Esophagus squamous epithelium (tissue), 5 donors: ENCODE measurements at places on chromosomes 2 and 18.

DNA sequence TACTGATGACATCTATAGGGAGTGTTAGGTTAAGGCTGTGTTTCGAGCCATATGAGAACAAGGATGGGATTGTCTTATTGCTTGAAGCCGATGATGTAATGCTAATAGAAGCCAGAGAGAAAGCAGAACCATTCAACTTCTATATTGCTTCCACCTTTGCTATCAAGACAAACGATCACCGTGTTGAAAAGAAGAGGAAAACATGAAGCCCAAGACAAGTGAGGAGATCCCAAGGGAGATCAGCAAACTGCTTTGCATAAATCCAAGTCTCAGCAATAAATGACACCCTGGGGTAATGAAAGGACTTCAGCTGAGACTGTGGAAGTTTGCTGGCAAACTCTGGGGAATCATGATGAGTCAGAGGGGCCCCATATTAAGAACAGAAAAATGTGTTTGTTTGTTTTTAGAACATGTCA lies 206.2 kb downstream of the NCKAP5 start:
- DNase-seq: no peak

- DNase-seq: no peak
These were observed 12.0 kb downstream of the CATIP start for GRCh38 chr2:218368621-218369153.

GRCh38 chr2:222861411-222862105 lies 722 bp downstream of the ACSL3 start:
- no peak for DNase-seq

- no peak for DNase-seq
These were observed 217.3 kb downstream of the SEPTIN10 start for GRCh38 chr2:109396202-109397180.

GRCh38 chr2:239302083-239302807 lies 98.6 kb downstream of the HDAC4 start:
- no peak for DNase-seq

DNA sequence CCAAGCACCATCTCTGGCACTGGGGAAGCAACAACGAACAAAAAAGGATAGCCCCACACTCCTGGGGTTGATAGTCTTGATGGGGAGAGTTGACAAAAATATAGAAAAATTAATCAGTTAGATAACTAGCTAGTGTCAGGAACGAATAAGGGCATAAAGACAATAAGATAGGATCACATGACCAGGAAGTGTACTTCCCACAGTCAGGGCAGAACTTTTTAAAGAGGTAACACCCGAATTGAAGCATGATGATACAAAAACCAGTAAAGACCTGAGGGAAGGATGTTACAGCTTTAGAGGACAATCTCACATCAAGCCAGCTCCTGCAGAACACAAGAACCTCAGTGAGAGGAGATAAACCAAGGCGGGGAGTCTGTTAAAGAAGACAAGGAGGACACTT lies 295.4 kb upstream of the CRIM1 start:
- no peak for DNase-seq

DNA sequence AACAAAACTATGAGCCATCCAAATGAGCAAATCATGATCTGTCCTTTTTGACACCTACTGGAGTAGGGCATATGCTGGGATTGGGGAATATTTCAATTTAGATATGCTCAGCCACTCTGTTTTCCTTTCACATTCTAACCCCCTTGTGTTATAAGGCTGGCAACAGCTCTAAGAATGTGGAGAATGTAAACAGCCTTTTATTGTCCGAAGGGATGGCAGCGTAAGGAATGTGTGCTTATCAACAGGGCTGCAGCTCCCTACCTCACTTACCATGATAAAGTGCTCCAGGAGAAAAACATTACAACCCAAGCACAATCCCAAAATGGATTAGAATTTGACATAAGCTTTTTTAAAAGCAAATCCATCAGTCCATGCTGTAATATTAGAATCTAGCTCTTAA lies 2.2 kb downstream of the NXPH2 start:
- DNase-seq: no peak

- DNase-seq: no peak
These were observed 83.4 kb upstream of the SNTG2 start for GRCh38 chr2:867296-867695.

DNA sequence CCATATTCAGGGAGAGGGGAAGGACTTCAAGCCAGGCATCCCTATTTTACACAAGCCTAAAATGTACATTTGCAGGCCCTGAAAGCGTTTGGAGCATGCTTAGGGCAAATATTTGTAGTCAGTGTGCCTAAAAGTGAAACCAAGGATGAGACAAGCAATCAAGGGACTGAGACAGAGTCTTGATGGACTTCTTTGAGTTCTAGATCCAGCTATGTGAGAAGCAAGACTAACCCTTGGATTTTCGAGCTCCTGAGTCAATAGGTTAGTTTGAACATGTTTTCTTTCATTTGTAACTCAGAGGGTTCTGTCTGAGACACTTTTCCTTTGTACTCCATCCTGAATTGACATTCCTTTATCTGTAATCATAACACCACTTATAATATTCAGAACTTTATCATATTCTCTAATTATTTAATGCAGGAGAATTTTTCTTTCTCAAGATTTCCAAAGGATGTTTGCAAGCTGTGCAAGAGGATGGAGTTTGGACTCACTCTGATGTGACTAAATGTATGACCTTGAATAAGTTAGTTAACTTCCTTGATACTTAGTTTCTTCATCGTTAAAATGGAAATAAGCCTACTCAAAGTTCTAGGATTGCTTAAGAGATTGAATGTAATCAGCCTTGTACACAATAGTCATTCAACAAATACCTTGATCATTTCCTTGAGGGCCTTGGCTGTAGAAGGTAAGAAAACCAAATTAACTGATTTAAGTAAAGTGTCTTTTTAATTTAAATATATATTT lies 1237.8 kb upstream of the ZEB2 start:
- DNase-seq: no peak

- DNase-seq: no peak
These were observed at the start of gene GALNT5 for GRCh38 chr2:157257312-157258252. Gene GALNT5, plus strand, starts transcription at chr2:157257705. Its CDS starts 378 bp downstream, at chr2:157258083.

- DNase-seq: no peak
These were observed 557.9 kb downstream of the TNS1 start for GRCh38 chr2:217444932-217445331.

DNA sequence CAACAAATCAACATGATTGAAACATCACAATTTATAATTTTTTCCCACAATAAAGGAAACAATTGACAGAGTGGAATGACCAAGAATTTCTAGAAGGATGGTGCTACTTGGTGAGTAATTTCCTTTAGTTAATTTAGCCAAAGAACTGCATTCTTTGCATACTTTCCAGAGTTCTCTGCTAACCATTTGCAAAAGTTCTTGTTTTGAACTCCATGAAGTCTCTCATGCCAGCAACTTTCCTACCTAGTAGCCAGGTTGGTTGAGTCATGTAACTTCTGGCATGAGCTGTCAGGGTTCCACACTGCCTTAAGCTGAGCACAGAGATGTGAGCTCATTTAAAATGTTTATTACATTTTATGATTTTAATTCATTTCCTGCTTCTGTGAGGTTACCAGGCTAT lies 539.6 kb downstream of the PID1 start:
- no peak for DNase-seq

DNA sequence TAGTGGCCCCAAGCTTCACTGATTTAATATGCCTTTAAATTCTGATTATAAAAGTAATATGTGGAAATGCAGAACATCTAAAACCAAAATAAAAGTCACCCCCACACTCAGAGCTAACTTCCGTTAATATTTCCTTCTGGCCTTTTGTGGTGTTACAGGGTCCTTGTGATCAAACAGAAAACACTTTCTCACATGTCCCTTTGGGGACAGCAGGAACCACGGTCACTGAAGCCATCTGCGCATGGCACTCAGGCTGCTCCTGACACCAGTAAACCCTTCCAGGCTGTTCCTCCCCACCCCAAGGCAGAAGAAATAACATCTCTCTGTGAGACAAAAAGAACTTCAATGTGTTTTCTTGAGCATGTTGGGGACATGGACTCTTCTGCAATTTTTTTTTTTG lies 25.1 kb upstream of the GPR17 start:
- no peak for DNase-seq

GRCh38 chr2:165253178-165253577 lies 14.0 kb downstream of the SCN2A start:
- DNase-seq: no peak

DNA sequence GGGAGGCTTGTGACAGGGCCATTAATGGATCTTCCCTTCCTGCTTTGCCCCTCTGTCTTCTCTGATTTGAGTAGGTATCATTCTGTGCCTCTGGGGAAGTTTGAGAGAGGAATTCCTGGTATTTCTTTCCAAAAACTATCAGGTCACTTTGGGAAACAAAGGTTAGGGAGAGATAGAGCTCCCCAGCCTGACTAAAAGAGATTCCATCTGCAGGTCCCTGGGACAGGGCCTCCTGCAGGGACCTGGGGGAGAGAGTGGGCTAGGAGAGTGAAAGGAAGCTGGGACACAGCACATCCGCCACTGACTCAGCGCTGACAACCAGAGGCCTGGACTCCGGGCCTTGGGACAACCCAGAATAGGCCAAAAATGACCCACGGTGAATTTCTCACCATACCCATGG lies 6.4 kb downstream of the GALNT14 start:
- no peak for DNase-seq

GRCh38 chr2:221380062-221380461 lies 192.0 kb downstream of the EPHA4 start:
- DNase-seq: no peak

GRCh38 chr2:112884869-112885505 lies 26.0 kb upstream of the IL37 start:
- DNase-seq: no peak

GRCh38 chr18:11799066-11799465 lies 52.1 kb upstream of the CHMP1B start:
- DNase-seq: no peak

DNA sequence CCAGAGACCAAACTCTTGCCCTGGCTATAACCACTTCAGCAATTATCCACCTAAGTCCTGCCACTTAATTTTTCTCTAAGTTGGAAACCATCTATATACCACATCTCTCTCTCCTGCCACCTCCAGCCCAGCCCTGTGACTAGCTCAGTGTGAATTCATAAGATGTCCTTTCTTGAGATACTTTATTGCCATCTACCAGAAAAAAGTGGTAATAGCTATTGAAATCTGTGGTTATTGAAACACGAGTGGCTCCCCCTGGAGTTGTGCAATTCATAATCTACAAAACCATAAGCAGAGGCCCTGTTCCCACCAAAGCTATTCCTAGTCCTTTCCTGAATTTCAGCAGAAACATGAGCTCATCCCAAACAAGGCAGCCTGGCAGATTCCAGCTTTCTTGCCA lies 324.0 kb downstream of the TXNL1 start:
- DNase-seq: no peak

DNA sequence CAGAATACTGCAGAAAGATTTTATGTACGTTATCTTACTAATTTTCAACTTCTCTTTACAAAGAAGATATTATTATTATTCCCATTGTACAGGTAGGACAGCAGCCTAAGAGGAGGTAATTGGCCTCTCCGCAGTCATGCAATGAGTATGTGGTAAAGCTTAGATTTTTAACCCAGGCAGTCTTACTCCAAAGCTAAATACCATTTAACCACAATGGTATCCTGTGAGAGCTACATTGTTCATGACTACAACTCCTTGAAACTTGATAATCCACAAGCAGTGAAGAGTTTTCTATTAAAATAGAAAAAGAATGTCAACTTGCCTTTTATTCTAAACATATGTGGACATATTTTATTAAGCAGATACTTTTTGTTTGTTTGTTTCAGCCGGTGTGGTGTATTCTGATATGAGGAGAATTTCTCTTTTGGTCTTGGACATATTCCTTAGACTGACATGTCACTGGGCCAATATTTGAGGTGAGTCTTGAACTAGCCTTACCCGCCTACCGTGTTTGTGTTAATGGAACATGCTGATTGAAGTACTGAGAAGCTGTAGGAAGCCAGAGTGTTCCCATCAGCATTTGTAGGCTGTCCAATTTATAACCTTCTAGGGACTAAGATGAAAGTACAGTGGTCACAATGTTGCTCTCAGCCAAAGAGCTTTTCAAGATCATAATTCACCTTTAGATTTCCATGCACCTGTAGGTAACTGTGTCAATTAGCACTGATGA lies 293.9 kb upstream of the DCC start:
- DNase-seq: no peak

GRCh38 chr2:219631904-219632759 lies 4.7 kb downstream of the SLC4A3 start:
- DNase-seq: no peak
